M059J (cell line): ENCODE measurements at places on chromosomes 7 and 10. TPM values are rescaled to one million over a fixed set of nuclear protein-coding genes. Genes with fewer than 3 reads are reported as not detected.

SEMA3A gene
- 13.6 and 20.1 TPM in 2 replicates for total RNA-seq

DNA sequence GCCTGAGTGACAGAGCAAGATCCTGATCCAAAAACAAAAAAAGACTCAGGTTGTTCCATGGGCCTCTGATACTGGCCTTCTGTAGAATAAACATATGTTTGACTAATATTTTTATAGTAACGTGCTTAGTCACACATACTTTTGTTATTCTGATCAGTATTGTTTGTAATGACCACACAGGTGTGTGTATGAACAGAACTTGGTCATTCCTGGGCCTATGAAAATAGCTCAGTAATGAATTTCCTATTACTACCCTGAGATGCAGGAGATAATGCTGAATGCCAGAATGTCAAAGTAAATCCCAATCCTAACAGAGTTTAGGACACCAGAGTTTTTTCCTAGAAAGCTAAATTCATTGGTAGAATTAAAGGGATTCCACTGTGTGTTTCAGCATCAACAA is 108.7 kb downstream of the DOCK4 start:
- no peak for DNase-seq

CAV1 gene
- 388 and 413 TPM in 2 replicates for total RNA-seq

GRCh38 chr7:24403557-24403956 is 119.6 kb downstream of the NPY start:
- no peak for DNase-seq

DNA sequence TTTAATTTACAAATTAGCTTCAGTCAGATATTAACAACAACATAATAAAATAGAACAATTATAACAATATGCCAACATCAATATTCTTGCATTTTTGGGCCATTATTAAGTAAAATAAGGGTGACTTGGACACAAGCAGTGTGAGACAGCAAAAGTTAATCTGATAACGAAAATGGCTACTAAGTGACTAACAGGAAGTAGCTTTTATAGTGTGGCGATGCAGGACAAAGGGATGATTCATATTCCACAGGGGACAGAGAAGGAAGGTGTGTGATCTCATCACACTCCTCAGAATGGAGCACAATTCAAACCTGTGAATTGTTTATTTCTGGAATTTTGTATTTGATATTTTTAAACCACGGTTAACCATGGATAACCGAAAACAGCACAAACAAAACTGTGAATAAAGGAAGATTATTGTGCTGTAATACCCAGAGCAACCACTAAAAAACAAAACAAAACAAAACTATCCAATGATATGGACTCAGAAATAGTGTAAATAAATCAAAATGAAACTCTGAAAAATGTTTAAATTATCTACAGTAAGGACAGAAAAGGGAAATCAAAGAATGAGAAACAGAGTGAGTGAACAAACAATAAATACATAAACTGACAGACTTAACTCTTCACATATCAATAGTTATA is 66.9 kb upstream of the TFEC start:
- DNase-seq, result peak; percentile 94

UNCX gene
- not detected in 2 replicates for total RNA-seq

DNA sequence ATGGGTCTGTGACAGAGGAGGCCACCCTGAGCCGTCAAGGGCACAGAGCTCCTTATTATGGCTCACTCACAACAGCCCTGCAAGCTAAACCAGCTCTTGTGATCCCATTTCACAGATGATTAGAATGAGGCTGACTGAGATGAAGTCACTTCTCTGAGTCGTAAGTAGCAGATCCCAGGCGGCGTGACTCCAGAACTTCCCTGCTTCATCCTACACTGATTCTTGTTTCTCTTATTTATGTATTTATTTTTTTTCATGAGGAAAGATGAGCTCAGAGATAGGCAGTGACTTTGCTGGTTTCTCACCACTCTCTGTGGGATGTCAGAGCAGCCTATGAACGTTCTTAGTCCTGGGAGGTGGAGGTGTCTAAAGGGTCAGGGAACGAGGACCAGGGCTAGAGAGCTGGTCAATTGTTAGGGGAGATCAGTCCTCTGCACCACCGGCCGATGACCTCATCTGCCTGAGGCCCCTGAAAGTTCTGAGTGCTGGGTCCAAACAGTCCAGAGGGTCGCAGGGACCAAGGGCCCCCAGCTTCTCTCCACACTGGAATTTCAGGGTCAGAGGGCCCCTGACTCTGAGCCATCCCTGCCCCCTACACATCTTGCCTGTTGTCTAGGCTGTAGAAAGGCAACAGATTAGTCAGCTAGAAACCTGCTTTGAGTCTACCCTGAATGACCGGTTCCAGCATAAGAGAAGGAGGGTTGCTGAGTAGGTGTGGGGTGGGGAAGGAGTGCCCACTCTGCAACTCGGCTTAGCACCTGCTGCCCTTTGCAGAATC is 17.9 kb downstream of the CLRN3 start:
- no peak for DNase-seq

- DNase-seq, result no peak
Observed at GRCh38 chr10:59290448-59290847, 71.9 kb downstream of the FAM13C start.

- no peak for DNase-seq
Observed at GRCh38 chr10:109866995-109867635, 56.2 kb downstream of the XPNPEP1 start.

SPDYE11 gene
- not detected in 2 replicates for total RNA-seq

- DNase-seq, result peak; percentile 43
Observed at GRCh38 chr10:119494236-119495020, 48.1 kb downstream of the RGS10 start.

GRCh38 chr10:26860102-26860442 is 686 bp downstream of the ABI1 start:
- DNase-seq, result peak; percentile 71

GRCh38 chr10:105042906-105043552 is 401.9 kb downstream of the SORCS3 start:
- DNase-seq, result no peak

SERPINE1 gene
- 102 and 119 TPM in 2 replicates for total RNA-seq

DNA sequence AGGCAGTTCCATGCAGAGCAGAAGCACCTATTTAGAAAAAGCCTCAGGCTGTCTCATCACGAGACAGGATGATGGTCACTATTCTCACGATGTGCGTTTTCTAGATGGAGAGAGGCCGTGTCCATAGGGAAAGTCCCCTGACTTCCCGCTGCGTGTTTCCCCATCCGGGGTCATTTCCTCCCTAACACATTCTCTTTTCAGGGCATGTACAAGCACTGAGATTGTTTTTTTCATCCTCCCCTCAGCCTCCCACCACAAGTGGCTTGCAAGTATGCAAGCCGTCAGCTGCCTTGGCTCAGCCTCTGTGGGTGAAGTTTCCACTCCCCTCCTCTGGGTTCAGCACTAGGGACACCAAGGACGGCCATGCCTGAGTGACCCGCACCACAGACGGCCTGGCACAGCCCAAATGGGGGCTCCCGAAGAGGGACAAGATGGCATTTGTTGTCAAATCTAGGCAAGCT is 2.7 kb upstream of the CALML5 start:
- DNase-seq, result no peak

GRCh38 chr7:127892488-127893314 is 138.5 kb downstream of the LRRC4 start:
- DNase-seq, result no peak

CCDC172 gene
- total RNA-seq, result not detected in 2 replicates

- peak; percentile 98 for DNase-seq
Observed at GRCh38 chr7:1883031-1883761, 213.1 kb downstream of the ELFN1 start.

ADCYAP1R1 gene
- total RNA-seq, result not detected in 2 replicates

PDE6C gene
- total RNA-seq, result not detected in 2 replicates

- no peak for DNase-seq
Observed at GRCh38 chr10:73456187-73456890, 23.0 kb upstream of the MSS51 start.

GIMAP4 gene
- total RNA-seq, result not detected in 2 replicates

CTAGE15 gene
- 0.27 TPM in 1 of 2 replicates, not detected in the other for total RNA-seq

- no peak for DNase-seq
Observed at GRCh38 chr7:83419013-83419412, 229.9 kb downstream of the SEMA3E start.

DYDC2 gene
- not detected in 2 replicates for total RNA-seq

GRCh38 chr7:26958834-26959233 is 94.4 kb upstream of the SKAP2 start:
- peak; percentile 93 for DNase-seq

WNT8B gene
- not detected in 2 replicates for total RNA-seq

P4HA1 gene
- 165 and 206 TPM in 2 replicates for total RNA-seq

- DNase-seq, result no peak
Observed at GRCh38 chr10:61039868-61040267, 95.9 kb upstream of the RHOBTB1 start.

PRF1 gene
- not detected in 2 replicates for total RNA-seq

SP8 gene
- not detected in 2 replicates for total RNA-seq

GRCh38 chr10:70435241-70436085 is 6.0 kb downstream of the NODAL start:
- no peak for DNase-seq

DNA sequence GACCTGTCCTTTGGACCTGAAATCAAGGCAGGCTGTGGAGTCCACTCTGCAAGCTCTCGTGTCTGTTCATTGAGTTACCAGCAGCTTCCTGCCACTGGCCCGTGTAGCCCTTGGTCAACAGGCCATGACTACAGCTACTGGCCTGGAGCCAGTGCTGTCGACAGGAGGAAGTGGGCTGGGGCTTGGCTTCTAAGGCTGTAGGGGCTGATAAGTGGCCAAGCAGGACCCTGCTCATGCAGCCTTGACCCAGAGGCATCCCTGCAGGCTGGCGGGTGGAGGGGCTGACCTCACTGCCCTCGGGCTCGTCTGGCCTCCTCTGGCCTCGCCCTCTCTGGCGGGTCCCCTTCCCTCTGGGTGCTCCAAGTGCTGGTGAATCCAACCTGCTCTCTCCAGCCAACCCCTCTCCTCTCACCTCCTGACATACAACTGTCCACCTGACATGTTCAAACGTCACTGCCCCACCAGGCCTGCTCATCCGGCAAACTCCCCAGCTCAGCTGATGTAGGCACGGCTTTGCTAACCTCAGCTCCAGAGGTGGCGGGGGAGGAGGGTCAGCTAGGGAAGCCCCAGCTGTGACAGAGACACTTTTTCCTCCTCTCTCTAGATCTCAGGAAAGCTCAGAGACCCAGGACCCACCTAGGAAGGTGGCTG is 188.6 kb upstream of the LYZL2 start:
- DNase-seq, result peak; percentile 82

ZNF316 gene
- 5.6 and 7.8 TPM in 2 replicates for total RNA-seq

- no peak for DNase-seq
Observed at GRCh38 chr7:72751978-72752377, 76.0 kb downstream of the TYW1B start.

C10orf67 gene
- total RNA-seq, result 0.02 and 0.05 TPM in 2 replicates

DNA sequence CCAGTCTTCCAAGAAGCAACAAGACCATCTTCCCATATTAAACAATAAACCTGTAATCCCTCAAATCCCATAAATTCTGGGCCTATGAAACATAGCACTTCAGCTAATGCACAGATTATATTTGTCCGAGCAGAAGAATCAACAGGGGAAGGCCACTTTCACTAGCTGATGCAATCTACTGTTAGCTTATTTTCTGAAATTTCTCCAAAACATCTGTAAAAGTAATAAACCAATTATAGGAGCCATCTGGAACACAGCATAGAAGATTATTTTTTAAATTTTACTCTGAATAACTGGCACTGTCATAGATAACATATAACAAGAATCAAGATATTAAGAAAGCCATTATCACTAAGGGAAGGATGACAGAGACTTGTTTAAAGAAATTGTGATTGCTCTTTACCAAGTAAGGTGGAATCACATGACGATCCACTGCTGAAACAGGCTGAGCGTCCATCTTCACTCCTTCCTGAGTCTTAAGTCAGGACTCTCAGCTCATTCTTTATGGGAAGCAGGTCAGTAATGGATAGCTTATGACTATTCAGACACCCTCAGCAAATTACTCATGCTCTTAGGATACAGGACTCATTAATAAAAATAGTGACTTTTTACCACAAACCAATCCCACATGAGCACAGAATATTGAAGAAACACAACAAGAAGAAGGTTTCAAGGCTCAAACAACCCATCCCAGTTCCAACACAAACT is 719.5 kb downstream of the XPNPEP1 start:
- DNase-seq, result no peak

DNA sequence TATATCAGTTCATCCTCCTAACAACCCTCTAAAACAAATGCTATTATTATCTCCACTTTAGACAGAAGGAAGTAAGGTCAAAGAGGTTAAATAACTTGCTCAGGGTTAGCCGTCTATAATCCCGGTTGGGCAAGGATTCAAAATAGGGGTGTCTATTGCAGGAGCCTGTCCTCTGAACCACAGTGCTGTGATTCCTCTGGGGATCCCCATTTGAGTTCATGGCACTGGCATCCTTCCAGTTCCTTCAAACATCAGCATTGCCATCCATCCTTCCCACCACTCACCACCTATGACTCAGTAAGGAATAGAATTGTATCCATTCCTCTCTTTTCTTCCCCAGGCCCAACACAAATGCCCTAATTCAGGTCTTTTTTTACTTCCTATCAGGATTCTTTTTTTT is 25.6 kb downstream of the HPS6 start:
- peak; percentile 72 for DNase-seq

DNA sequence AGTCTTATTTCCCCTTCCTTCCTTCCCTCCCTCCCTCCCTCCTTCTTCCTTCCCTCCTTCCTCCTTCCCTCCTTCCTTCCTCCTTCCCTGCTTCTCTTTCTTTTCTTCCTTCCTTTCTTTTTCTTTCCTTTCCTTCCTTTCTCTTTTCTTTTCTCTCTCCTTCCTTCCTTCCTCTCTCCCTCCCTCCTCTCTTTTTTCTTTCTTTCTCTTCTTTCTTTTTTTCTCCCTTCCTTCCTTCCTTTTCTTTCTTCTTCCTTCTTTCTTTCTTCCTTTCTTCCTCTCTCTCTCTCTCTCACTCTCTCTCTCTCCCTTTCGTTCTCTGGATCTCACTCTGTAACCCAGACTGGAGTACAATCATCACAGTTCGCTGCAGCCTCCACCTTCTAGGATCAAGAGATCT is 6.2 kb downstream of the TMEM130 start:
- no peak for DNase-seq

CRPPA gene
- total RNA-seq, result 1.0 and 2.5 TPM in 2 replicates
